Cortex of kidney (tissue), 1 donor: ENCODE measurements at places on chromosomes 6 and 20.

DNA sequence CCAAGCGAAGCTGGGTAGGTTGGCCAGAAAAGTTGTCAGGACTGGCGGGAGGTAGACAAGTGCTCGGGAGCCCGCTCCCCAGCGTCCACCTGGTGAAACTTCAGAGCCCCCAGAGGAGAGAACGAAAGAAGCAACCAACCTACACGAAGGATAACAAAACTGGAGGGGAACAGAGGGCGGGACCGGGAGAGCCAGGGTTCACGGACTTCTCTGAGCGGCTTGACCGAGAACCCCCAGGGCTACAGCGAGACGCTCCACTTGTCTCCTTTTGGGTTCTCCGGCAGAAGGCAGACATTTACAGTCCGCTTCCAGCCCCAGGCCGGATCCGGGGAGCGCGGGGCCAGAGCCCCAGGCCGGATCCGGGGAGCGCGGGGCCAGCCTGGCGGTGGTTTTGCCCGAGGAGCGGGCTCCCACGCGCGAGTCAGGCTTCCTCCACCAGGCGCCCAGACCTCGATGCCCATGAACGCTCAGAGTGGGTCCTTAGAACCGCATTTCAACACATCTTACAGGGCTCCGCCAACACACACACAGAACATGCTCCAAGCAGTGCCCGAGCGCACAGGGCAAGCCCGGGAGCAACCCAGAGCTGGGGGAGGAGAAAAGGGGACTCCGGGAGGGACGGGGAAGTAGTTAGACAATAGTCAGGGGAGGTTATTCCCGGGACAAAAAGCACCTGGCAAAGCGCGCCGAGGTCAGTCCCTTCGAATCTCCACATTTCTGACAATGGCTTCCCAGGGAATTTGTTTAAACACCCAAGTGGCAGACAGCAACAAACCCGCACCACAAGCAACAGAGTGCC is 1.1 kb downstream of the PTPRK start:
- peak; percentile 18 for DNase-seq

GRCh38 chr20:53447316-53447715 is 146.3 kb downstream of the ZNF217 start:
- DNase-seq = no peak

- no peak for DNase-seq
These were observed 35.2 kb upstream of the HLA-G start for GRCh38 chr6:29792123-29793035.

DNA sequence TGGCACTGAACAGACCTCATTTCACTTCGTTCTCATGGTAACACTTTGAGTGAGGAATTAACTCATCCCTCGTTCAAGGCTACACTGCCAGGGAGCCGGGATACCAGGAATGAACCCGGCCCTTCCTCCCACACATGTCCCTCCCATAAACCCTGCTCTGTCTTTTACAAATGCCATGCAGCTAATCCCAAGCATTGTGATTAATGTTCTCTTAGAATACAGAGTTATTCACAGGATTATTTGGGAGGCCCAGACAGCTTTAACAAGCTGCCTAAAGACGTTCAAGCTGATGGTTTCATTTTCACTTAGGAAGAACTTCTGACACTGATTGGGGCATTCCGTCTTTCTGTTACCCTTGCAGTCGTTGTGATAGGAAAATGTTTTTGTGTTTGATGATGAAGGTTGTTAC is 42.5 kb upstream of the CD83 start:
- no peak for DNase-seq

- no peak for DNase-seq
These were observed 3.8 kb downstream of the TOMM34 start for GRCh38 chr20:44956410-44956809.

DNA sequence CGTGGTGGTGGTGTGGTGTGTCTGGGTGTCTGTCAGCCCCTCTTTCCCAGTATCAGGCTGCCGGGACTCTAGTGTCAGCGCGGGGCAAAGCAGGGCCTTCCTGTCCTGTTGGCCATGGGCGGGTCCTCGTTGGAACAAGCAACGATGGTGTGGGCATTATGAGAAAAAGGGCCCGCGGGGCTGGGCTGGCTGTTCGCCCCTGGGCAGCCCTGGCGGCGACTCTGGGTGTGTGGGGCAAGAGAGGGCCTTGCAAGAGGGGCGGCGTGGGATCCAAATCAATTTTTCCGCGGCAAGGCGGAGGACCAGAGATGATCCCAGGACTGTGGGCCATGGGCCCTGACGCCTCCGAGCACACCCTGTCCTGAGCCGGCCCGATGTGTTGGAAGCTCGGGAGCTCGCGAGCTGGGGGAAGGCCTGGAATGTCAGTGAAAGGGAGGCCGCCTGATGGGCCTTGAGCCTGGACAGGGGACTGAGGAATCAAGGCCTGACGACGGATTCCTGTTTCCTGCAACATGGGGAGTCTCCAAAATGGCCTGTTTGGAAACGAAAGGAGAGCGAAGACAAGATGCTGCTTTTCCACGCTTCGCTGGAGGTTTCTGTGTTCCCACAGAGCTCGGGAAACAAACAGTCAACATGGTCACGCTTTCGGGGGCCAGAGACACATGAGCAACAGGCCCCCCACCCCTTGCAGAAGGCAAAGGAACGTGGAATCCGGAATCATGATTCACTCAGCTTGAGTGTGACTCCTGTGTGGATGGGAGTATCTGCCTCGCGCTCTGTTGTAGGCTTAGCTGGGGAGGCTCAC is 364.7 kb upstream of the DEFB115 start:
- no peak for DNase-seq

GRCh38 chr6:84135291-84135690 is 92.2 kb downstream of the CEP162 start:
- no peak for DNase-seq

DNA sequence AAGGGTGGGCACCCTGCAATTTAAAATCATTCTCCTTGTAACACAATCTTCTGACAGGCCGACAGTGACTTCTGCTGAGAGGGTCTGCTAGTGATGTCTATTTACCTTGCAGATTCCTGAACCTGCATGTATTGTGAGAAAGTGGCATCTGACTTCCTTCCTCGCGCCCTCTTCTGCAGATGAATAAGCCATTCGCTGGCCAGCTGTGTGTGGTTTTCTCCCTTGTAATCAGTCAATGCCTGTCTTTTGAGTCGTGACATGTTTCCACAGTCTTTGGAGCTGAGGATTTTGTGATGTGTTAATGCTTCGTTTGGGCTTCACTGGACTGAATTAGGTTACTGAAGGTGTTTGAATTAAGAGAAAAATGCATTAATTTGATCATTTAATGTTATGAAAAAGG is 125.3 kb downstream of the GRM1 start:
- DNase-seq = no peak

DNA sequence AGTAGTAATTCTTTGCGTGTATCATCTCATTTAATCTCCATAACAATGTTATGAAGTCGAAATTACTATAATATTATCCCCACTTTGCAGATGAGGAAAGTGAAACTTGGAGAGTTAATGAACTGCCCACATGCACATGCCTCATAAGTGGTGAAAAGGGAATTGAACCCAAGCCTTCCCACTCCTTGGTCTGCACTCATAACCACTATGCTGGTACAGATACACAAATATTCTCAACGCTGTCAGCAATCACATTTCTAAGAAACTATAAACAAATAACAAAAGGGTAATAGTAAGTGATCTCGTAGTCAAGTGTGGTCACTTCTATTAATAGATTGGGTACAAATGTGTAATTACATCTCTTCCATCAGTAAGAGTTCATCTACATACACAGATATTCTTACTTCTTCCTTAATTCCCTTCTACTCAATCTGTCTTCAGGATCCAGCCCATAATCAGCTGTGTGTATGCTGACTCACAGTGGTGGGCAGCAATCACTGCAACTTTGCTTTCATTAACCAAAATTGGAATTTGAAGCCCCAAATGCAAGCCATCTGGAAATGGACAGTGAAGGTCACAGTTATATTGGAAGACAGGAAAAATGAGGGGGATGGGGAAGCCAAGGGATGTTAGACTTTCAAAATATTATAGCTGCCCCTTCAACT is 6.6 kb downstream of the PRSS35 start:
- no peak for DNase-seq

DNA sequence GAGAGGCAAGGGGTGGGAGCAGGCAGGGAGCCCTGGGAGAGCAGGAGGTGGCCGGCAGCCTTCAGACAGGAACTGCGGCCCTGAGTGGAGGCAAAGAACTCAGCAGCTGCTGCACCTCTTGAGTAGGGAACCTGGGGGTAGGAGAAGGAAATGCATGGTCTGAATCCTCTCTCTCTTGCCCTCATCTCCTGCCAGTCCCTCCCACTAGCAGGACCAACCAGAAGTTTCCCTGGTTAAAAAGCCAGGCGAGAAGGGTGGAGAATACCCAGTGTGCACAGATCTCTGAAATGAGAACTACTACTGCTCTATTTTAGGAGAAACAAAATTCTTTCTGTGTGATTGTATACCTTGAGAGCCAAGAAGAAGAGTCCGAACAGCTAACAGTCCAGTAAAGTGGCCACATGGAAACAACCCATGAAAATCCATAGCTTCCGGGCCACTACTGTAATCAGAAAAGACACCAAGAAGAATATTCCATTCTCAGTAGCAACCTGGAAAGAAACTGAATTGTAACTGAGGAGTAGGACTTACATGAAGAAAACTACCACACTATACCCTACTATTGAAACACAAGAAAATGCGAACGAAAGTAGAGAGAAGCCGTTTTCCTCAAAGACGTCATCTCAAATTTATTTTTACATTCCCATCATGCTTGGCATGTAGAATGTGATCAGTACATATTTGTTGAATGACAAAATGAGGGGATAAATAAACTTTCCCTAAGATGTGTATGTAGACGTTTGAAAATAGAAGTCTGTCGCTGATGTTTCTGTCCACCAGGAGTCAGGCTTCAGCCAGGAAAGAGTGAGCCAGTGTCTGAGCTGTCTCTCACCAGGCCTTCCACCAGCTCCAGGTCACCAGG is 25.6 kb downstream of the WRNIP1 start:
- no peak for DNase-seq

- no peak for DNase-seq
These were observed 107.9 kb downstream of the GPX5 start for GRCh38 chr6:28633445-28634215.

DNA sequence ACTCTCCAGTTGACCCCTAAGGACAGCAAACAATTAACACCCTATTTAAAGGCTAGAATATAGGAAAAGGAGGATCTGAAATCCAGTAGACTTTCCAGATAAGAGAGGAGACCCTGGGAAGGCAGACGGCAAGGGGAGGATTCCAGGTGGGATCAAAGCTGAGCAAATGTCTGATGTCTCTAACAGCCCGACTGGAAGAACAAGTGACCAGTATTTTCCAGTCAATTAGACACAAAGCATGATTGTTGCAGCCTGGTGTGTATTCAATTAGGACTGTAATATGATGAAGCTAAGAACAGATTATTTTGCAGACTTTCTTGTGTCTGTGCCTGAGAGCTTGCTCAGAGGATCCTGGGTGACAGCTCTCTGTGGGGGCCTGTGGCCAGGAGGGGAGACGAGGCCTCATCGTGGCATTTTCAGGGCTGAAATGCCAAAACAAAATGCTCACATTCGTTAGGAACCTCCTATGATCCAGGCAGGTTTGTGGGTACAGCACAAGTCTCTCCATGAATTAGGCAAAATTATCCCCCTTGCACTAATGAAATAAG is 471.8 kb upstream of the AGPAT4 start:
- DNase-seq = no peak

DNA sequence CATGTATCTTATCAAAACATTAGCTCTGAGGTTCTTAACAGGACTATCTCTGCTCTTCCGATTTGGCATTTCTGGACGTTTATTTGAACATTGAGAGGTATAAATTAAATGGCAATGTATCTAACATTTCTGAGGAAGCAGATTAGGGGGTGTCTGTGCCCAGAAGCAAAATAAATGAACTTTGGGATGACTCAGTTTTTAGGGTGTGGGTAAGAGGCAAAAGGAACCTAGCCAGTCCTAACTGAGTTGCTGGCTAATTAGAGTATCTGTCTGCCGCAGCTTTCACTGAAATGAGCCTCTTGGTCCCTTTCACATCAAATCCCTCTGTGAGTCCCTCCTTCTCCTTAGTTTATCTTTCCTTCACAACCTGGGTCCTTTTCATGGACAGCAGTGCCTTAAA is 1.1 kb downstream of the RNF144B start:
- no peak for DNase-seq

- no peak for DNase-seq
These were observed 13.1 kb upstream of the SAYSD1 start for GRCh38 chr6:39128106-39128505.

- no peak for DNase-seq
These were observed 44.1 kb downstream of the ELOVL2 start for GRCh38 chr6:10999994-11000393.

DNA sequence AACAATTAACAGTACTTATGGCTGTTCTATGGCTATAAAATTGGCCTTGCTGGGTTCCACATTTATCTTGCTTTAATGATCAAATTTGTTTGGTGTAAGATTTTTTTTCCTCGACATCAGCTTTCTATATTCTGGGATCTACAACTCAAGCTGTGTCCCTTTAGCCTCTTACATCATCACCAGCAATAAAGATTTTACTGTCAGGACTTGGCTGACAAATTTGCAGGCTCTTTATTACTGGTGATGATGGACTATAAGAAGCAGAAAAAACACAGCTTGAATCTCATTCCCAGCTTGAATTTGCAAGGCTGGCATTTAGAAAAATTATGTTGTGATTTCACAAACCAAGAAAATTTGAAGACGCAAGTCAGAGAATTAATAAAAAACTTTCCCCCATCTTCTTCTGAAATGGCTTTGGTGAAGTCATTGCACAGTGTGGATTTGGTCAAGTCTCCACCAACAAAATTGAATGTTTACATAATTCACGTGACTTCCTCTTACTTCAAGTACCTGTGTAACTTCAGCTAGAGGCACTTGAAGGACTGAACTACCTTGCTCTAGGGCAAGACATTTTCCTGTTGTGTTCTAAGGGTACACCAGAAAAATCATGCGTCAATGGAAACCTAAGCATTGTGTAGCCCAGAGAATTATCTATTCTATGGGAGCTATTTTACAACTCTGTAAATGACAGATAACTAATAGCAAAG is 175.0 kb downstream of the CBLN4 start:
- DNase-seq = no peak

- DNase-seq = no peak
These were observed 209.3 kb upstream of the TAB2 start for GRCh38 chr6:149108038-149108748.

GRCh38 chr20:23021541-23021940 is 13.6 kb upstream of the SSTR4 start:
- no peak for DNase-seq

GRCh38 chr6:16754876-16755275 is 6.4 kb downstream of the ATXN1 start:
- DNase-seq = no peak

- DNase-seq = no peak
These were observed 1.4 kb upstream of the BPIFB2 start for GRCh38 chr20:33005908-33006775.

GRCh38 chr20:20710443-20711315 is 1.8 kb downstream of the RALGAPA2 start:
- no peak for DNase-seq

DNA sequence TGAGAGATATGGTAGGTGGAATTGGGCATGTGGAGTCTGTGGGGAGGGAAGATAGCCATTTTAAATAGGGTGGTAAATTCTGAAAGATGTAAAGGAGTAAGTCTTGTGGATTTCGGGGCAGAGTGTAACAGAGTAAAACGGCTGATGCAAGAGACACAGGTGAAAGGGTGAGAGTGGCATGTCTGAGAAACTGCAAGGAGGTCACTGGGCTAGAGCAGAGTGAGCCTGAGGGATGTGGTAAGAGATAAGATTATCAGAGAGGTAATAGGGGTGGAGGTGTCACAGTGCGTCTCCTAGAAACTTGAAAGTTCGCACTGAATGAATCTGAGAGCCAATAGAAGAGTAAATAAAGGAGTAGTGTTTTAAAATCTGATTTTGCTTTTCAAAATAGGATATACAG is 308.1 kb downstream of the EPM2A start:
- no peak for DNase-seq
